ENCODE measurements at places on chromosomes 6 and 20.

DNA sequence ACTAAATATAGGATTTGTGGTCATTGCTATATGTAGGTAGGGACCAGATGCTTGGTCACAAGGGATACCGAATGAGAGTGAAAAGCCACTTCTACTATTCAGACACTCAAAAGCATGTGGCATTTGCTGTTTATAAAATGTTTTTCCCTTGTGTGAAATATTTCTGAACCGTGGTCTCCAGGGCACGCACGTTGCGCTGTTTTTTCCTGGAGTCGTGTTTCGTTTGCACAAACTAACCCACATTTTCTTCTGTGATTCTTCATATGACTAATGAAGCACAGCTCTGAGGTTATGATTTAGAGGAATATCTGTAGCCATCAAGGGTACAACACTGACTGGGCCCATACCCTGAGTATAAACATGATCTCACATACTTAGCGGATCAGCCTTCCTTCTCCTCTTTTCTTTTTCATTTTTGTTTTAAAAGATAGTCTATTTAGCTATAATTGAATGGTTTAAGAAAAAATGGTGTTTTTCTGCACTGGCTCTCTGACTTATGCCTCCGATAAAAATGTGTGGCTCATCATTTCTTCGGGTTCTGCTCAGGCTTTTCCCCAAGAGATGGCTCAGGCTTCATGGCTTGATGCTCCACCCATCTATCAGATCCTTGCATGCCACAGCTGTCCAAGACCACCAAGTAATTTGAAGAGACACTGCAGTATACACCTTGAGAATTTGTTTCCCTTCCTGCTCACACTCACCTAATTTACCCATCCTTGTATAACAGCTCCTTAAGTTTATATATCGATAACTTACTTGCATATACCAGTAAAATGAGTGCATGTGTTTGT lies 59.9 kb upstream of the HBS1L start:
- peak; percentile 63 for DNase-seq

DNA sequence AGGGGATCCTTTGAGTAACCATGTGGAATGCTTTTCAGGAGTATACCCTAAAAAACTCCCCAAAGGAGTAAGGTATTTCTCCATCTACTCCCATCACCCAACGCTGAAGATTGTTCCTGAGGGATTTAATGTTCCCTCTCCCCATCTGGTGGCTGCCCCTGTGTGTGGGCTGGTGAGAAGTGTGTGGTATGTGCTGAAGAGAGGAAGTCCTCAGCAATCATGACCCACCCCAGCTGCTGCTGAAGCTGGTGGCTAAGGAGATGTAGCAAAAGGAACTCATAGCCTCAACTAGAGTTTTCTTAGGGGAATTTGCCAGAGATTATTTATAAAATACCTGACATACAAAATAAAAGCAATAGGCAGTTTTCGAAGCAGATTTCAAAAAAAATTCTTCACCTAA lies 114.3 kb upstream of the JAG1 start:
- DNase-seq = no peak

DNA sequence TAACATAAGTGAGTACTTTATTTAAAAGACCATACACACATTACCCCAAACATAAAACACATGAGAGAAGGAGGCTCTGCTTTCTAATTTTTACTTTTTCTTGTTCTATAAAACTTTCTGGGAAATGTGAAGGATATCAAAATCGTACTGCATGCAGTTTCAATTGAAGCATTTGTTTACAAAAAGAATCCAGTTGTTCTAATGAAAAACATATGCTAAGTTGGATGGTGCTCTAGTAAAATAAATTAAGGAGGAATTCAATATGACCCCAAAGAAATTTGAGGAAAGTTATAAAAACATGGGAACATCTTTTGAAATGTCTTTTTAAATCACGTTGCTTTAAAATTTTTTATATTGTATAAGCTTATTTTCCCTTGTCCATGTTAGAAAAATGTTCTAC lies 37.6 kb downstream of the OR2B6 start:
- DNase-seq = no peak

DNA sequence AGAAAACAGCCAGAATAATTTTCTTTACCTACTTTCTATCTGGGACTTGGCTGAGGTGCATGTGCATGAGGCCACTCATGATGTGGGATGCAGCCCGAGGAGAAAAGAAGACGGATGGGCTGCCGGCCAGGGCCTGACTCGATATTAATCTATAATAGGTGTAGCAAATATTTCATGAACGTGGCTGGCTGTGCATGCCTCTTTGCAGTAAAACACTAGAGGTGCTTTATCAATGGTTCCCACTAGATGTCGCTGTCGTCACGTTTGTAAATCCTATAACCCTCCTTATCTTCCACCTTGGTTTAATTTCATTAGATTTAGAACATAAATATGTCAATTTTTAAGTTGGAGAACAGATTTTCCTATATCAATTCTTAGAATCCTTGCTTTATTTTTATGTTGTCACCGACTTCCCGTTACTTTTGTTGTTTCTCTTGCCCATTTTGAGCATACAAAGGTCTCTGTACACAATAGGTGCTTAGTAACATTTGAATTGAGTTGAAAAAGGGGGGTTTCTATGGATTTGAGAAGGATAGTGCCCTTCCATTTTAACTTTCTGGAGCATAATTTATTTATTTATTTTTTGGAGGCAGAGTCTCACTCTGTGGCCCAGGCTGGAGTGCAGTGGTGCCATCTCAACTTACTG lies 19.6 kb upstream of the FERMT1 start:
- DNase-seq = peak; percentile 55

DNA sequence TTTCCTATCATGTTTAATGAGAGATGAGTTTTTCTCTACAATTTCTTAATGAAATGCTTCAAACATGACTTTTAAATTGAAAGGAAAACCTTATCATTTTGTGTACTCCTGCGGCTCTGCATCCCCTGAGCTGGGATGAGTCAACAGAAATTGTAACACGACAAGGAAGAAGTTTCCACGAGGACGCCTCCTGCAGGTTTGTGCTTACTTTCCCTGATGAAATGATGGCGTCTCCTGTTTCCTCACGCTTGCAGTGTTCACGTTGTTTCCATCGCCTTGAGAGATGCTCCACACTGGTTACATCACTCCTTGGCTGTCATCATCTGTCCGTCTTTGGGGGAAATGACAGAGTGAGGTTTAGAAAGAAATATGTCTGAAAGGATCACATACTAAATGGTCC lies 233.7 kb upstream of the ZFP64 start:
- no peak for DNase-seq

DNA sequence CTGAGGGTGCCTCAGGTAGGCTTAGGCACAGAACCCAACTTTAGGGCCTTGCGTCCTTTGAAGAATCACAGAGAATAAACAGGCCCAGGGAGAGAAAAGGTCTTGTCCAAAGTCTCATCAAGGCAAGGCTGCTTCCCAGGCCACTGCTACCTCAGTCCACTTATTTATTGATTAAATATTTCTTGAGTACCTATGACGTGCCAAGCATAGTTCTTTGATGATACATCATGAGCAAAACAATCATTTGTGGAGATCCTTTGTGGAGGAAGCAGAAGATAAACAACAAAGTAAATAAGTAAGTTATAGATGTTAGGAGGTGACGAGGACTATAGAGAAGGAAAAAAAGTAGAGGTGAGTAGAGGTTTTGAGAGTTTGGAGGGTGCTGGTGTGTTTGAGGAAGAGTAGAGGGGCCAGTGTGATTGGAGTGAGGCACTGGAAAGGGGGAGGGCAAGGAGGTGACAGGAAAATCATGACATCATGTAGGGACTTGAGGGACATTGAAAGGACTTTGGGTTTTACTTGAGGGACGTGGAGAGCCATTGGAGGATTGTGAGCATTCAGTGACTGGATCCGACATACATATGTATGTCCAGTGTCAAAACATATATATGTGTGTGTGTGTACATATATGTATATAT lies 14.1 kb upstream of the CHMP4B start:
- DNase-seq = no peak

DNA sequence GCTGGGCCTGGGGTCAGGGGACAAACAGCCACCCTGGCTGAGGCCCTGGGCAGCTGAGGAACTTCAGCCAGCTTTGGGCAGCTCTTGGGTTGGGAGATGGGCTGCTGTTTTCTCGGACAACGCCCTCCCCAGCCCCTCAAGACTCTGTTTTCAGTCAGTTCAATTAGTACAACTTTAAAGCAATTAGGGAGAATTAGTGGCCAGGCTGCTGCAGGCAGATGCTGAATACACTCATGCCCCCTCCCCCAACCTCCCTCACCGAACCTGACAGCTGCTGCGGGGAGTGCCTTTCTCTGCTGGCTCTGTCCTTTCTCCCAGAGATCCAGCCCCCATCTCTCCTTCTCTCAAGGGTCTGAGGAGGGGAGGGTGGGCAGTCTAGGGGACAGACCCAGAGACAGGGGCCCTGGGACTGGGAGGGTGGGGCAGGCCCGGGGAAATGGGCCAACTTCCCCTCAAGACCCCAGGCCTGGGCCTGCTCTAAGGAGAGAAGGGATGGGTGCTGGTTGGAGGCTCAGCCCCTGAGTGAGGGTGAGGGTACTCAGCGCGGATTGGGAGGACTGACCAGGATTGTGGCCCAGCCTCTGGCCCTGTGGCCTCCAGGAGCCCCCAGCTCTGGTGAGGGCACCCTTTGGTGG lies 17.8 kb upstream of the MYT1 start:
- no peak for DNase-seq

DNA sequence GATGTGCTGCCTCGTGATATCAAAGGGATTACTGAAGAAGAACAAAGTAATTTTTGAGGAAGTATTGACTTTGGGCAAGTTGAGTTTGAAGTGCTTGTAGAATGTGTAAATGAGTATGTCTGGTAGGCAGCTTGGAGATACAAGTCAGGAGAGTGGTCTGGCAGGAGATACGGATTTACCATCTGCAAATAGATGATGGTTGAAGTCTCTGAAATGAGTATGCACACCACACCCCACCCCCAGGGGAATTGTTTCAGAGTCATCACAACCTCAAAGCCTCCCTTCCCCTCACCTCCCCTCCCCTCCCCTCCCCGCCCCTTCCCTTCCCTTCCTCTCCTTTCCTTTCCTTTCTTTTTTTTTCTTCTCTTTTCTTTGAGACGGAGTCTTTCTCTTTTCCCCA lies 16.4 kb upstream of the MCUR1 start:
- no peak for DNase-seq

DNA sequence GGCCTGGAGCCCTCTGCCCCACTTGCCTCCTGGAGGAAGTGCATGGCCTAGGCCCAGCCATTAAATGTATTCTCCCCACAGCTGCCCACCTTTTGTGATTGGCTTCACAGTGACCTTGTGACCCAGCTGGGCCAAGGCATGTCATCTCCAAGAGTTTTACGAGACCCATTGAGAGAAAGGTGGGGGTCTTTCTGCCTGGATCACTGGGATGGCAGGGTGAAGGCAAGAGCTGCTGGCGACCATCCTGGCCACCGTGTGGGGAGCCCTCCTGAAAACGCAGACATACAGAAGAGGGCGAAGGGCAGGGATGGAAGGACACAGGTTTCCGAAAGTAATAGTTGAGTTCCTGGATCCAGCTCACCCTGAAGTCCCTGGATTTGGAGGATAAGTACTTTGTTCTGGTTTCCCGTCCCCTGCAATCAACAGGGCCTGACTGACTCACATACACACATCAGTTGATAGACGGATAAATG lies 12.3 kb upstream of the SPO11 start:
- DNase-seq = no peak

GRCh38 chr20:44358776-44359175 lies 3.3 kb downstream of the HNF4A start:
- DNase-seq = no peak

- DNase-seq = no peak
Measured at GRCh38 chr6:23088761-23089160, 519.4 kb downstream of the HDGFL1 start.

DNA sequence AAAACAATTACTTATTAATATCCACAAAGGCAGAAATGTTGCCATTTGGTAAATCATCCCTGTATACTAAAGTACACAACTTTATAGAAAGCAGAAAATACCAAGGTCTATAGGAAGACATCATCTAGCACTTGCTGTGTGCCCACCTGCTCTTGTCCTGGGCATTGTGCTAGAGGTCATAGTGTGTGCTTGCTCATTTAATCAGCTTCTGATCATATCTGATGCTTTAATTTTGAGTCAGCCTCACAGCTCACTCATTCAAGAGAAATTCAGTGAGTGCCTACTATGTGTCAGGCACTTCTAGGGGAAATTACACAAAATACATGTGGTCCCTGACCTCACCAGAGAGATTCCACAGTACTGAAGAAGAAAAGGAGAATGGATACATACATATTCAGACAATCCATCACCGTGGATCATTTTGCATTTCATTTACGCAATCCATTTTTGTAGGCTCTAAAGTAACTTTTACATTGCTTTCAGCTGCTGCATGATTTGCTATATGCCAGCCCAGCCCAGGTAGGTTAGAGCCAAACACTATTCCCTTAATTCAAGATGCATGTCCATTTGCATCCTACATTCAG lies 167.9 kb upstream of the MCHR2 start:
- DNase-seq = no peak

GRCh38 chr6:152206072-152206818 lies 398.8 kb downstream of the ESR1 start:
- peak; percentile 67 for DNase-seq

DNA sequence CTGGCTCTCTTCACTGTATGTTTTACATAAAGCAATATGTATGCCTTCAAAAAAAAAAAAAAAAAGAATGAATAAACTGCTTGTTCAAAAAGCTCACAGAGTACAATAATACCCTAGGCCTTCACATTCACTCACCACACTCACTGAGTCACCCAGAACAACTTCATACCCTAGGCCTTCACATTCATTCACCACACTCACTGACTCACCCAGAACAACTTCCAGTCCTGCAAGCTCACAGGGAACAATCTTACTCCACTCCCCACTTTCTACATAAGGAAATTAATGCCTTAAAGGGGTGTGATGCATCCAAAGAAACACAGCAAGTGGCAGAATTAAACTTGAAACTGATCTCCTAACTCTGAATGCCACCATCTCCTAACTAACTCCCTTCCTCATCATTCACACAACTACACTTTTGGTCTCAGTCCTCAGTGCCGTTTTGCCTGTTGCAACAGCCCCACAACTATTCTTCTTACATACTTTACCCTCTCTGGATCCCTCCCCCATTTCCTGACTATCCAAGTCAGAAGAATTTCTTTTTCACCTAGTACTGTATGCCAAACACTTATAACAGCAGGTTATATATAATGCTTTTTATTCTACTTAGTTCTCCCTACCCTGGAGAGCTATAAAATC lies 34.2 kb downstream of the NHSL1 start:
- no peak for DNase-seq

Data from activated naive CD4-positive, alpha-beta T cell treated with anti-CD3 and anti-CD28 coated beads, Interleukin-2, amount 10 ng/mL, durations not matched to agents 7 days and 5 days (primary cell).